GDM1 (cell line): ENCODE measurements at places on chromosomes 16 and 17.
A peak's percentile ranks its signal among the peaks of the same experiment; 100 is the strongest.

- no peak for DNase-seq
These were observed 15.0 kb upstream of the SLC6A2 start for GRCh38 chr16:55640701-55641327.

DNA sequence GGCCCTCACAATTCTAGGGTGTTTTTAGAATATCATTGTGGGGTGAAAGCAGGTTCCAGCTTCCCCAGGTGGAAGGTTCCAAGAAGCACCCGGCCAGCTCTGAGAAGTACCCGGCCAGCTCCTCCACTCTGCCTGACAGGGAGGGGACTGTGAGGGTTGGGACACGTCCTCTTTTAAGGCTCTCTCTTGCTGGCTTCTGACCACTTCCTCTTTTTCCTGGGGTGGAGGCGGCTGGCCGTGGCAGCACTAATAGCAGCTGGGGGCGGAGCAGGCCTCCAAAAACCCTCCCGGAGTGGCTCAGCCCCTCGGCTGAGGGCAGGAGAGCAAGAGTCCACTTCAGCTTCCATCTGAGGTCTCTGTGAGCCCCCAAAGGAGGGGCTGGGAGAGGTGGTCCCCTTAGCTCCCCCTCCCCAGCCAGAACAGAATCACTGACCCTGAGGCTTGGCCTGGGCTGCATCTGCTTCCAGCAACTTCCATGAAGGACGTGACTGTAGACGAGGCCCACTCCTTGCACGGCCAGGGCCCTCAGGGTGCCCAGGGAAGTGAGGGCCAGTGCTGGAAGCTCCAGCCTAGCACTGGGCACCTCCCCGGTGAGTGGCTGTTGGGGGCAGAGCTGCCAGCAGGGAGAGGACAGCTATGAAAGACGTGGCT, 26.7 kb upstream of the PLCG2 start:
- peak; percentile 80 for DNase-seq

- DNase-seq: no peak
These were observed 29.7 kb upstream of the SSTR5 start for GRCh38 chr16:1042866-1043265.

GRCh38 chr16:53946746-53947386, 242.9 kb downstream of the FTO start:
- DNase-seq: no peak

GRCh38 chr17:81294512-81295030, 536 bp downstream of the SLC38A10 start:
- DNase-seq: no peak
